ENCODE measurements at places on chromosomes 6 and 20.
A peak's percentile ranks its signal among the peaks of the same experiment; 100 is the strongest.

- DNase-seq = no peak
These were observed 208.6 kb upstream of the JARID2 start for GRCh38 chr6:15037253-15037652.

- DNase-seq = no peak
These were observed 237.4 kb downstream of the PTPRK start for GRCh38 chr6:128282961-128283360.

DNA sequence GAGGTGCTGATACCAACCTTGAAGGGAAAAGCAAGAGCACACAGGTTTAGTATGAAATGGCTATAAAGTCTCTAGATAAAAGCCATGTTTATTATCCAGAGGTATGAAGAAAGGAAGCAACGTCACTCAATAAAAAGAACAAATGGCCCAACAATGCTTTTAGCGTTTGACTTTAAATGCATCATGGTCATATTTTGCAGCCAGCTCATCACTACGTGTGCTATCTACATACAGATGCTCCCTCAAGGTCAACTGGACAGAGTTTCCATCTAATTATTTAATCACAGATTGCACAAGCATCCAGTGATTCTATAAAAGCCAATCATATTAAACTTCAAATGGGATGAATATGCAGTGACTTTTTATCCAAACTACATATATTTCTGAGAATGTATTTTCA is 127.6 kb upstream of the SYNDIG1 start:
- no peak for DNase-seq

DNA sequence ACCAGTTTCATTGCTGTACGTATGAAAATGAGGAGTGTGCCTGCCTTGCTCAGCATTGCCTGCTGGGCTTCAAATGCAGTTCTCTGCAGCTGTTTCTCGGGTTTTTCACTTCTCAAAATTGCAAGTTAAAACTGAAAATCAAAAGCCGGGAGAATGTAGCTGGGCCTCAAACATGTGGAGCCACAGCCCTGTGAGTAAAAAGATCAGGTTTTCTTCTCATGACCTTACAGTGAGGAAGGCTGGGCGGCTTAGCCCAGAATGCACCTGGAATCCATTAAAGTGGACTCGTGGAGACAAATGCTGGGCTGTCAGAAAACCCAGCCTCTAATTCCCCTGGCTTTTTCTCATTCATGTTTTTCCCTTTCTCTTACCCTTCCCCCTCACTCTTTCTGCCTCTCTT is 34.4 kb downstream of the DSE start:
- DNase-seq = no peak

DNA sequence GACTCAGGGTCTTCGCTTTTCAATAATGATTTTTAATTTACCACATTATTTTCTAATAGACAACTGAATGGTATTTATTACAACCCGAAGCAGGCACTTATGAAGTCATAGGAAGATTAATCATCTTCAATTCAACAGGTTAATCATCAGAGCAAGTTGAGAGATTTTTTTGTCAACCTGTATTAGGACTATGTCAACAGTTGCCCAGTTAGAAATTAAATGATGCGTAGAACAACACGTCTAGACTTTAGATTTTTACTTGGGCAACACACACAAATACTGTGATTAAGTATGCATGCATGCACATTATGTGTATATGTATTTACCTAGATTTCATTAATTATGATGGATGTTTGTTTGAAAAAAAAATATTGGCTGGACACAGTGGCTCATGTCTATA is 4.3 kb downstream of the ILRUN start:
- DNase-seq = no peak

GRCh38 chr6:107466062-107466461 is 6.7 kb upstream of the PDSS2 start:
- DNase-seq = no peak

DNA sequence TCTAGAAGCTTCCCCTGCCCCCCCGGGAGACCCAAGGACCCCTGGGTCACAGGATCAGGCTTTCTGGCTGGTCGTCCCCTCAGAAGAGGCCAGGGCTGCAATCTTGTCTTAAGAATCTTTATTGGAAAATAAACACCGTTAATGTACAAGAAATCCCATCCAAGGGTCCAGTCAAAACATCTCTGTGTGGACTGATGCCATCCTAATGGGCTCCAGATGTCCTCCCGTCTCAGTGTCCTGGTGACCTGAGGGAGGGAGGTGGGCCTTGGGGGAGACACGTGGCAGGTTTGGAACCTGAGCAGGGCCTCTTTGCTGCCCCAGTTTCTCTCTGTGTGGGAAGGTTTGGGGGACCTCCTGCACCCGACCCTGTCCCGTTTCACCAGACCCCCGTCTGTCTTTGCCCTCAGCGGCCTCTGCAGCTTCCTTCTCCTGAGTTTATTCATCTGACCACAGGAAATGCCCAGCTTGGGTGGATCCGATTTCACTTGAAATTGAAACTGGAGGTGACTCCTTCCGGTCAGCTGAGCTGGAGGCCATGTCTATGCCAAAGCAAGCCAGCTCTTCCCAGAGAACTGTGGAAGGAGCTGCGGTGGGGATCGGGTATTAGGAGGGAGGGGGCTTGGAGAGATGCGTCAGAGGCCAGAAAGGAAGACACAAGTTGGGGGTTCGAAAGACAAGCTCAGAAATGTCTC is 75.1 kb downstream of the SLC2A10 start:
- DNase-seq = no peak

DNA sequence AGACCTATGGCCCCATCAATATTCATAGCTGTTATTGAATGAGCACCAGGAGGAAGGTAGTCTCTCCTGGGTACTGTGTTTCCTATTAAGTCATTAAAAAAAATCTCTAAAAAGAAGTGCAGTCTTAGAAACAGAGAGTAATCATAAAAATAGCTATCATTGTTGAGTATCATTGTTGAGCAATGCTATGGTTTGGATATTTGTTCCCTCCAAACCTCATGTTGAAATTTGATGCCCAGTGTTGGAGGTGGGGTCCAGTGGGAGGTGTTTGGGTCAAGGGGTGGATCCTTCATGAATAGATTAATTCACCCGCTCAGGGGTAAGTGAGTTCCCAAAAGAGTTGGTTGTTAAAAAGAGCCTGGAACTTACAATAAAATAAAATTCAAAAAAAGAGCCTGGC is 88.1 kb upstream of the IYD start:
- DNase-seq = no peak

GRCh38 chr6:168570211-168570610 is 129.2 kb downstream of the SMOC2 start:
- DNase-seq = no peak

DNA sequence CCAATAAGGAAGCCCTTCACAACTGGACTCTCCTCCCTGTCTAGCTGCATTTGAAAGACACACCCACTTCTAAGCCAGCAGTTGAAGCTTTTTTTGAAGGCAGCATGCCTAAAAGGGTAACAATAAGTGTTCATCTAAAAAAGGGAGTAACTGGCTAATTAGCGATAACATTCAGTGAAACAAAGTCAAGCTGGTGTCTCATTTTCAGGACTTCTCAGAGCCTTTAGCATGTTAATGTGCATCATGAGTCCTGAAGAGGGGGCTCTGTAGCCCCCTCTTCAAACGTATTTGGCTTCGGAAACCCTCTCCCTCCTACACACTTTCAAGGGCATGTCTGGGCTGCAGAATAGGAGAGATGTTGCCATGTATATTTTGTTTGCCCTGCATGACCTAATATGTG is 28.1 kb downstream of the SLC22A23 start:
- no peak for DNase-seq

- DNase-seq = peak; percentile 90
These were observed 23.9 kb downstream of the MYH7B start for GRCh38 chr20:34979366-34980153.

DNA sequence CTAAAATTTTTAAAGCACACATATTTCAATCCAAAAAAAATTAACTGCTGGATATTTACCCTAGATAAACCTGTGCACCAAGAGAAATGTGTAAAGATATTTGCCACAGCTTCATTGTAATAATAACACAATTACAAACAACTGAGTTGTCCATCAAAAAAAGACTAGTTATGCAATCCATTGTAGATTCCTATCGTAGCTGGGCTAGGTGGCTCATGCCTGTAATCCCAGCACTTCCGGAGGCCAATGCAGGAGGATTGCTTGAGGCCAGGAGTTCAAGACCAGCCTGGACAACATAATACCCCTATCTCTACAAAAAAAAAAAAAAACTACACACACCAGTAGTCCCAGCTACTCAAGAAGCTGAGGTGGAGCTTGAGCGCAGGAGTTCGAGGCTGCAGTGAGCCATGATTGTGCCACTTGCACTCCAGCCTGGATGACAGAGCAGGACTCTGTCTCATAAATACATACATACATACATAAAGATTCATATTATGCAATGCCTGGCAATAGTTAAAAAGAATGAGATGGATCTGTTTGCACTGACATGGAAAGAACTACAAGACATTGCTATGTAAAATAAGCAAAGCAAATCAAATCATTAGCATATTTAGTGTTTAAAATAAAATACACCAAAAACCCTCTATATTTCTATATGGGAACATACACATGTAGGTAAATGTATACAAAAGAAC is 56.5 kb upstream of the CCDC28A start:
- no peak for DNase-seq

DNA sequence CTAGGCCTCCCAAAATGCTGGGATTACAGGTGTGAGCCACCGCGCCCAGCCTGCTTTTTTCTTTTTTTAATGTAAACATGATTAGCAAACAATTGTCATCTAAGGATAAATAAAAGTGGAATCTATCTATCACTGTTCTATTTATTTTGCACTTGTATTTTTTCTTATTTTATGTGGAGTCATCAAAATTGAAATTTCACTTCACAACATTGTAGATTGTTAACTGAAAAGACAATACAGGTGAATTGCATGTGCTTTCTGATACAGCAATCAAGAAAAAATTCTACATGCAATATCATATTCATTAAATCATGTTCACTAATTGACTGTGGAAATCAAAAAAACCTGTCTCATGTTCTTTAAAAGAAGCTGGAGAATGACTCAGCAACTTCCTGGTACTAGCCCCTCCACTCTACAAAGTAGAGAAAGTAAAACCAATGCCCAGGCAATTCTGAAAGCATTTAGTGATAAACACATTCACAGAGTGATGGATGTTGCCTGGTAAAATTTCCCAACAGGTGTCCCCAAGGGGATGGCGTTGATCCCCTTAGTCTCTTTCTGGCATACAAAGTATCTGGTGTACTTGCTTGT is 10.7 kb upstream of the RFX6 start:
- no peak for DNase-seq

GRCh38 chr6:47070461-47070860 is 28.3 kb upstream of the ADGRF1 start:
- no peak for DNase-seq

GRCh38 chr6:108560463-108561308 is at the start of gene FOXO3:
FOXO3 (plus strand) TSS chr6:108560917; CDS start chr6:108561209, 292 bp downstream.
- peak; percentile 97 for DNase-seq

- no peak for DNase-seq
These were observed 248.3 kb downstream of the GMPR start for GRCh38 chr6:16486661-16487060.

- DNase-seq = no peak
These were observed 2.6 kb downstream of the PTK7 start for GRCh38 chr6:43078691-43079090.

- DNase-seq = no peak
These were observed 102.0 kb downstream of the BTBD3 start for GRCh38 chr20:12019715-12020114.

- DNase-seq = no peak
These were observed 199.4 kb downstream of the PHACTR1 start for GRCh38 chr6:12916006-12916405.

- DNase-seq = no peak
These were observed 126.3 kb upstream of the CEP162 start for GRCh38 chr6:84353459-84354423.

GRCh38 chr20:34062570-34063482 is 49.2 kb downstream of the EIF2S2 start:
- no peak for DNase-seq

DNA sequence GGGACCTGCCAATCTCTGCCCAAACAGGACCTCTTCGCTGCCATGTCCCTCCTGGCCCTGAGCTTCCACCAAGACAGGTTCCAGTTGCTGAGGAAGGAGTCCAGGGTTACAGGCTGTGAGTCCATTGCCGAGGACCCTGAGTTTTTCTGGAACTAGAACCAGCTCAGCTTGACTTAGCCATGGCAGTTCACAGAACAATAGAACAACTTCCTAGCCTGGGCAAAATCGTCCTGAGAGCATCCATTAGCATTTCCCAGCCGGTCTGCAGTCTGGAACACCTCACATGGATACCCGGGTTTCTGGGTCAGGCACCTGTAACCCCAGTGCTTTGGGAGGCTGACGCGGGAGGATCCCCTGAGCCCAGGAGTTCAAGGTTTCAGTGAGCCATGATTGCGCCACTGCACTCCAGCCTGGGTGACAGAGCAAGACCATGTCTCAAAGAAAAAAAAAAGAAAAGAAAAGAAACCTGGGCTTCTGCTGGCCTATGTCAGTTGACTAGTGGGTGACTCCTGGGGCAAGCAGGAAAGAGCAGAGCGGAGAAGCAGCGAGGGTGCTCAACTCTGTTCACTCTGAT is 90.3 kb downstream of the TCP11 start:
- no peak for DNase-seq

Data from chondrocyte (in vitro differentiated cells).